ENCODE measurements at places on chromosomes 2 and 18.

GRCh38 chr18:26457611-26458353, 90.6 kb downstream of the KCTD1 start:
- no peak for DNase-seq

DNA sequence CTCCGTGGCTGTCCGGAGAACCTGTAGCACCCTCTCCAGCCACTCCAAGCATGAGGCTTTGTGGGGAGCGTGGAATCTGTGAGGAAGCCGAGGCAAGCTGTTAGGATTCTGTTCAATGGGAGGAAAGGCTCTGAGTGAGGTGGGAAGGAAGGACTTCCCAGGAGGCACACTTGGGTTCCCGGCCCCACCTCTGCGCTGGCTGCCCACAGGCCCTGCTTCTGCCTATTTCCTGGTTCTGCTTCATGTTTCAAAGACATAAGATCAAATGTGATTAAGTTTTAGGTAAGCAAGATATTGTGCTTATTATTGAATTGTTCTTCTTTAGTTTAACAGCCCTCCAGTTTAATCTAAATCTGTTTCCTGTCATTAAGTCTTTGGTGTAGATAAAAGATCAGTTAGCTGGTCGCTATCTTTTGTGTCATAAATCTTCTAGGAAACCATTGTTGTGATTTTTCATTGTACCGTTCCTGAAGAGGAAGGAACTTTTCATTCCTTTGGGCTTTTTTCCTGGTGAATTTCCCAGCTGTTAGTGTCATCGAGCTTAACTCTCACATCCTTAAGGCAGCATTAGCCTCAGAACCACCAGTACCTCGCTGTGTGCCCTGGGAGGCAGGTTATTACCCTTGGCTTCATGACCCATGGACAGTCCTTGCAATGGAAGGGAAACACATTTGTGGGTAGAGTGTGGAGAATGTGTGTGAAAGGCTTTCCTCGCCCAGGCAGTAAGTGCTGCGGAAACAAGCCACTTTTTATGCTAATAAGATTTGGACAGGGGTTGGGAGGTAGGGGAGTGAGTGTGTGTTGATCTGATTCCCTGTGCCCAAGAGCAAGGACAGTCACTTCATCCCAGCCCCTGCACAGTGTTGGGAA, 61.9 kb upstream of the ALPP start:
- DNase-seq: no peak

DNA sequence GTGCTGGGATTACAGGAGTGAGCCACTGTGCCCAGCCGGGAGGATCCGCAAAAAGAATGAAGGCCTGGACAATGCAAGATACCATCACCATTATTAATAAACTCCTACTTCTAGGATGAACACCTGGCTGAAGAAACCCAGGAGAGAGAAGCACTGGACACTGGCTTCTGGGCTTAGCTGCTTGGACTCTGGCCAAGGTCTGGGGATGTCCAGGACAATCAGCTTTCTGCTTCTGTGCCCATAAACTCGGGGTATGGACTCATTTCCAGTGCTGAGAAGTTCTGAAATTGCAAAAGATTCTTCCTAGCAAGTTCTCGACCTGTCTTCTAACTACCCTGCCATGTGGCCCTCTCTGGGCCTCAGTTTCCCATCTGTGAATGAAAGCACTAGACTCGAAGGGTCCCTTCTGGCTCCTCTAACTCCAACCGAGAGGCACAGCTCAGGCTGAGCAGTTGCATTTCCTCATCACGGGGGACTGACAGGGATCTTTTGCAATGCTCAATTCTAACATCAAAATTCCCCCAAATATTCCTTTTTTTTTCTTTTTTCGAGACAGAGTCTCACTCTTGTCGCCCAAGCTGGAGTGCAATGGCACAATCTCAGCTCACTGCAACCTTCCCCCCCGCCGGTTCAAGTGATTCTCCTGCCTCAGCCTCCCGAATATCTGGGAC, 2.4 kb upstream of the SH2D6 start:
- DNase-seq: no peak

- no peak for DNase-seq
Observed at GRCh38 chr2:196079052-196079451, 10.4 kb upstream of the DNAH7 start.

- no peak for DNase-seq
Observed at GRCh38 chr2:105739944-105740530, 4.7 kb upstream of the NCK2 start.

DNA sequence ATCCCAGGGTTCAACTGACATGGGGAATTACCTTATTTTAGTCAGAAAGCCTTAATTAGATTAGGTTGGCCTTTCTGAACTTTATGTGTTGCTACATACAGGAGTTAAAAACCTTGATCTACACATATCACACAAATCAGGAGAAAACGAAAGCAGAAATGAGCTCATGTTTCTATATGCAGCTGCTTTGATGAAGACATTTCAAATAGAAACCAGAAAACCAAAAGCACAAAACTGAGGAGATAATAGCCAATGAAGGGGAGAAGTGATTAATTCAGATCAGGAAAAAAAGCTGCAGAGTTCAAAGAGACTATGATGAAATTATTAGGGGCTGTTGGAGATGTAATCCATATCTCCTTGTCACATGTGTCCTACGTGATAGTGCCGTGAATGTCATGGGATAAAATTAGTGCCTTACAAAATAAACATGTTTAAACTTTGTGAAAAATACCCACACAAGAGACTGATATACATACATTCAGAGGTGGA, 255.0 kb downstream of the CAMKMT start:
- no peak for DNase-seq

- no peak for DNase-seq
Observed at GRCh38 chr2:133789743-133790142, 221.5 kb upstream of the NCKAP5 start.

DNA sequence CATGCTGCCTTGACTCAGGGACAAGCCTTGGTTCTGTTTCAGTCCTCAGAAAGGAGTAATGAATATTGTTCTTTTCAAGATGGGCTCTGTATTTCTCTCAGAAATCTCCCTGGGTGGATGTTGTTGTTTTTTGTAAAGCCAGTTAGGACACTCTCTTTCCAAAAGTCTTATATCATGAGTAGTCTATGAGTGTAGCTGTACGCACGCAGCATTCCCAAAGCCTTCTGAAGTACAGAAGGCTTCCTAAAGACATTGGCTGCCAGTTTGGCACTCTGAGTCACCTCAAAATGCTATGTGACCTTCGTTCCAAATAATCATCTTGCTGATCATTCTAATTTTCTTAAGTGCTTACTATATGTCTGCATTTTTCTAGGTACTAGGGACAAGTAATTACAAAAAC, 16.7 kb upstream of the GTF2A1L start:
- no peak for DNase-seq

DNA sequence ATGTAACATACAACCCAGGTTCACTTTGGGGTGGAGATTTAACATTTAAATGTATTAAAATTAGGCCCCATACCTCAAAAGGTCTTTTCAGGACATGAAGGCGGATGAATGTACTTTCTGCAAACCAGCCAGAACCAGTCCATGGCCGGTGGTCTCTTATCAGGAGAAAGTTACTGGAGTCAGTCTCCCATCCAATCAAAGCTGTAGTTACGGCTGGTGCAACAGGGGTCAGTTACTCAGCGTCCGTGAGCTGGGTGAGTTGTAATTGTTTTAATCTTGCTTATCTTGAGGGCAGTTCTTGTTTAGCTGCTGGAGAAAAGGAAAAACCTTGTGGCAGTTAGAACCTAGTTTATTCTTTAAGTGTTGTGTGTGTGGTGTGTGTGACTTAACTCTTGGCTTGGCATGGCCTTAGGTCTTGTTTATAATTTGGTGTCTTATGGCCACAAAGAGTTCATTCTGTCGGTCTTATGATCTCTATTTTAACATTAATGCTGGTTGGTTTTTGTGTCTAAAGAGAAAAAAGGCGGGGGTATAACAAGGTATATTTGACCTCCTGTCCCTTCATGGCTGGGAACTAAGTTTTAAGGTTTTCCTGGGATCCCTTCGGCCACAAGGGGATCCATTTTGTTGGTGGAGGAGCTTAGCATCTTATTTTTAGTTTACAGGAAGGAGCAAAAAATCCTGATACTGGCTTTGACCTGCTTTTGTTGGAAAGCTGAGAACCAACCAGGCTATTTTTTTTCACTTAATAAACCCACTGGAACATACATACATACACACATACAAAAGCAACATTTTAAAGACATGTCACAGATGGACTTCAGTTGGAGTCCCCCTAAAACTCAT, 143.5 kb upstream of the NCK2 start:
- no peak for DNase-seq

DNA sequence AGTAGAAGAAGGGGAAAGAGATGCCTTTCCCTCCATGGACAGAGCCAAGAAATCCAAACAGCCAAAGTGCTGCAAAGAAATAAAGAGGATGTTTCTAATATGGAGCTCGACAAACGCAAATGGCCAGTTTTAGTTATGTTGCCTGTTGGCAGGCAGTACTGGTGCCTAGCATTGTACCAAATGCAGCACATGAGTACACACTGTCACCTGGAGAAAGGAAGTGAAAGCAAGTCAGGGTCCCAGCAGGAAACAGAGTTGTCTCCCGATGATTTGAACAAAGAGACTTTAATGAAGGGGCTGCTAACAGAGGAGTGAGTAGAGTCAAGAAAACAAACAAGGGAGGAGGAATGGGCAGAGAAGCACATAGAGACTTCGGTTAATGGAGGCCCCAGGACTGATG, 623.0 kb downstream of the BCL11A start:
- DNase-seq: no peak

- DNase-seq: no peak
Observed at GRCh38 chr2:95050385-95051300, 25.1 kb downstream of the MAL start.

DNA sequence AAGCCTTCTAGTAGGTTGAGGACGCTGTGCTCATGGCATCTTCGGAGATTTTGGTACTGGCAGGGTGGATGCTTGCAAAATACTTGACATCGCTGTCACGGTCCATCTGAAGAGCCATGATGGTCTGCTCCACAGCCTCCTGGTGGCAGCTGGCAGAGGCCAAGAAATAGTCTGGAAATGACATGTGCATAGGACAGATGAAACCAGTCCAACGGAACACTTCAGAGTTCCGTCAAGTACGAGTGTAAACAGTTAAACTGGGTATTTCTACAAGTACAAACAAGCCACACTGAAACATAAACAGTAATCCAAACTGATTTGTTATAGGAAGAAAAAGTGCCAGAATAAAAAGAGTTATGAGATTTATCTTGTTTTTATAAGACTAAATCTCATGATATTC, 66.6 kb downstream of the PPP4R1 start:
- no peak for DNase-seq

- peak; percentile 47 for DNase-seq
Observed at GRCh38 chr2:231200805-231201474, 2.5 kb downstream of the ARMC9 start.

- peak; percentile 89 for DNase-seq
Observed at GRCh38 chr2:221104361-221104811, 467.7 kb downstream of the EPHA4 start.

DNA sequence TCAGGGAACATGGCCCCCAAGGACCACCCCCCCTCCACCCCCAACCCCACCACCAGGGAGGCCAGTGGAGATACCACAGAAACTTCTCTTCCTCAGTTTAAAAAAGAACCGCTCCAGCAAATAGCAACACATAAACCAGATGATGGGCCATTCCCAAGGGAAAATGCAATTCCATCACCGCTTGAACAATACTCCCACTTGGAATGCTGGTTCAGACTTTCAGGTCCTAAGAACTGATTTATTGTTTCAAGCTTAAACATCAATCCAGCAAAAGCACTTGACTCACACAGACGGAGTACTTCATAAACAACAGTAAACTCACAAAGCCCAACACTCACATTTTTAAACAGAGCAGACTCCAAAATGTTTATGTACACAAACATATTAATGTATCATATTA, 6.9 kb downstream of the HDAC4 start:
- DNase-seq: no peak

DNA sequence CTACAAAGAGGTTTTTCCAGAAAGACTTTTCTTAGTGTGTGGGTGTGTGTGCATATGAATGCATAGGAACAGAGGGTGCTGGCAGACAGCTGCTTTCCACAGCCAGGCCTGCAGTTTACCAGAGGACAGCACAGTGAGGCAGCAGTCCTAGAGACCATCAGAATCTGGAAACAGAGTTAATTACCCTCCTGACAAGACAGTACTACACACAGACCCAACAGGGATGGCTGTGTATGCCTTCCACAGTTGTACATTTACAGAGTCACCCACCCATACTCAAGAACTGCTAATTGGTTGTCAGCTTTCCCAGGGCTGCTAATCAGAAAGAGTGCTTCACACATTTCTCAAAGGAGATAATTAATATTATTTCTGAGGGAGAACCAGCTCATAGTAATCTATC, 104.7 kb downstream of the FEZ2 start:
- no peak for DNase-seq

GRCh38 chr2:19312949-19313348, 45.5 kb downstream of the OSR1 start:
- DNase-seq: no peak

DNA sequence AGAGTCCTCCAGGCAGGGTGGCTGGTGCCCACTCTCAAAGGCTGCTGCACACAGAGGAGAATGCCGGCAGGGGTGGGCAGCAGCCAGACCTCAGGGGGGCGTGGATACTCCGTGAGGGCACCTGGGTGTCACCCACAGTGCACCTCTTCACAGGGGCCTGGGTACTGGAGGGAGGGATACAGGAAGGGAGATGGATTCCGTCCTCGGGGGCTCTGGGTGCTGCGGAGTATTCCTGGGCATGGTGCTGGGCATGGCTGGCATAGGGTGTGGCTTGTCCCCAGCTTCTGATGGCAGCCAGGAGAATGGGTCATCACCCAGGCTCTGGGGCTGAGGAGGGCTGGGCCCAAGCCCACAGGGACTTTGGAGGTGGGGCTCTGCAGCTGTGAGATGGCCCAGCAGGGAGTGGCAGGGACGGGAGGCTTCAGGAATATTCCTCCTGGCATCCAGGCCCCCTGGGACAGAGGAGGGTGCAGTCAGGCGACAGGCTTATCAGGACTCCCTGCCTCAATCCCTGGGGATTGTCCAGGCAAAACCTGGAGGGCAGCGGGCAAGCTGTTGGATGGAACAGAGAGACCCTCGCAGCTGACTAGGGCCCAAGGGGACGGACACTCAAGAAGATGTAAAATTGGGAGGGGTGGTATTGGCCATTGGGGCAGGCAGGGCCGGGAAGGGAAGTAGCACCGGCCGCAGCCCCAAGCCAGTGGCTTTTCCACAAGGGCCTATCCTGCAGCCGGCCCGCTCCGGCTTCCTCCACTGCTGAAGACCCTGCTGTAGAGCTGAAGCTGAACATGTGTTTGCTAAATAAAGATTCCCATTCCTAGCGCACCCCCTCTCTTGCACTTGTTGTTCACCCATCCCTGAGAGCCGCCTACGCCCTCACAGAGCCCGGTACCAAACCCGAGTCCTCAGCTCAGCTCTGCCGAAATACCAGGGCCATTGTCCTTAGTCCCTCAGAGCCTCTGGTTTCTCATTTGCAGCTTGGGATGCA, 5.7 kb upstream of the KLHL30 start:
- peak; percentile 16 for DNase-seq

- DNase-seq: no peak
Observed at GRCh38 chr2:233408366-233409285, 54.3 kb downstream of the DGKD start.

GRCh38 chr2:134232868-134233727, 20.8 kb upstream of the MGAT5 start:
- no peak for DNase-seq

DNA sequence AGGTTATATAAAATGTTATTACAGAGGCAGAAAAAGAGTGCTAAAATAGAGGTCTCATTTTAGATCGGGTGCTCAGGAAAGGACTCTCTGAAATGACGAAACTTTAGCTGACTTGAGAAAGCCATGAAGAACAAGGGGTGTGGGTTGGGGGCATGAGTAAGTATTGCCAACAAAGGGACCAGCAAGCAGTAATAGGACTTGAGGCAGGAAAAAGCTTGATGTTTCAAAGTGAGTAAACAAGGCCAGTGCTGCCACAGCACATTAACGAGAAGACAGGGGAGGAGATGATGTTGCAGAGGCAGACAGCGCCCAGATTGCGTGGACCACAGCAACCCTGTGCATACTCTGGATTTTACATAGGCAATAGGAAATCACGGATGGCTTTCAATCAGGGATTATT, 318.8 kb downstream of the ZEB2 start:
- DNase-seq: no peak

All from right hindlimb (tissue), 1 donor.